Fibroblast of skin of left biceps (primary cell): ENCODE measurements at places on chromosomes 3 and 15.

DNA sequence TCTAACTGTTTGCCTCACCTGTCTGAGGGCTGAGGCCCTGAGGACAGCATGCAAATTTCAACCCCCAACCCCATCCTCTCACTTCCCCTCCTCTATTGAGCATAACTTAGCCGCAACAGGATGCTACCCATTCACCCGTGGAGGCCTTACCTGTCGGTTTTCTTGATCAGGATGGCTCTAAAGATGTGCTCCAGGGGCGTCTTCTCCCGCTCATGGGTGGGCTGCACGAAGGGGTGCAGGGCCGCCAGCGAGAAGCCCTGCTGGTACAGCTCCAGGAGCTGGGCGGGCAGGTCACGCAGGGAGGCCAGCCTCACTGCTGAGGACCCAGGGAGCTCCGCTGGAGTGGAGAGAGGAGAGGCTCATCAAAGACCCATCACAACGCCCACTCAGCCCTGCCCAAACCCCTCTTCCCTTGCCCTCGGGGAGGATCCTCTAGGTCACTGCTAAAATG lies 79.8 kb downstream of the RFTN1 start:
- DNase-seq = no peak

DNA sequence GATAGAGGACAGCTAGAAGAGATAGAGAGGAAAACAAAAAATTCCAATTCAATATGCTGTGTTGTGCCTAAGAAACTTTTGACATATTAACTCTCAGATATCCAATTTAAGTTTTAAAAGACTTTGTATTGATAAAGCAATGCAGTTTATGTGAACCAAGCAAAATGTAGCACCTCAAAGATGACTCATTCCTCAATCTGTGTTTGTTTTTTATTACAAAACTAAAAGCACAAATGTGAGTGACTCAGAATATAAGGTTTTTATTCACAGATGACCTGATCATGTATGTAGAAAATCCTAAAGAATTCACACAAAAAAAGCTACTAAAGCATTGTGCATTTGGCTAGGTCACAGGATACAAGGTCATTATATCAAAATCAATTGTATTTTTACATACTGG lies 11.1 kb downstream of the HCLS1 start:
- no peak for DNase-seq

GRCh38 chr15:38647683-38648082 lies 83.1 kb upstream of the RASGRP1 start:
- no peak for DNase-seq

DNA sequence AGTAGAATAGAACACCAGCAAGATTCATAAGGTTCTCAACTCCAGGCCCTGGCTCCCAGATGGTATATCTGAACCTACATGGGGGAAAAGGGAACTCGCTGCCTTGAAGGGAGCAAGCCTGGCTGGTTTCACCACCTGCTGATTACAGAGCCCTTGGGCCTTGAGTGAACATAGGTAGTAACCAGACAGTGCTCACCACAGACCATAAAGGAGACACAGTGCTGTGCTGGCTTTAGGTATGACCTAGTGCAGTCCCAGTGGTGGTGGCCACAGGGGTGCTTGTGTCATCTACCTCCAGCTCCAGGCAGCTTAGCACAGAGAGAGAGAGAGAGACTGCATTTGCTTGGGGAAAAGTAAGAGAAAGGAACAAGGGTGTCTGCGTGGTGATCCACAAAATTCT lies 409.8 kb downstream of the FGF12 start:
- DNase-seq = no peak

DNA sequence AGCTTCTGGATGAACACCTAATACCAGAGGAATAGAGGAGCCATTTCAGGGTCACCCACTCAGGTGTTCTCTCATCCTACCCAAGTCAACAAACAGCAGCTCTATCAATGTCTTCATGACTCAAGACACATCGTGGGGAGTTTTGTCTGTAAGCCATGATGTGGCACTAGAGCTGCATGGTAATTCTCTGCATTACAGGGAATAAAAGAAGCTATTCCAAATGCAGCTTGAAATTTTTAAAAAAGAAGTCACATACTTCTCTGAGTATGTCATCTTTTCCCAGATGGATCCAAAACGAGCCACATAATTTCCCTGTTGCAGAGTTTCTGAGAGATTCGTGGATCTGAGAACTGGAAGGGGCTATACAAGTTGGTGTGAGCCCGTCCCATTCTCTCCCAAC lies 6.1 kb upstream of the THSD4 start:
- peak; percentile 57 for DNase-seq

GRCh38 chr3:53109190-53109589 lies 21.0 kb downstream of the RFT1 start:
- DNase-seq = no peak

DNA sequence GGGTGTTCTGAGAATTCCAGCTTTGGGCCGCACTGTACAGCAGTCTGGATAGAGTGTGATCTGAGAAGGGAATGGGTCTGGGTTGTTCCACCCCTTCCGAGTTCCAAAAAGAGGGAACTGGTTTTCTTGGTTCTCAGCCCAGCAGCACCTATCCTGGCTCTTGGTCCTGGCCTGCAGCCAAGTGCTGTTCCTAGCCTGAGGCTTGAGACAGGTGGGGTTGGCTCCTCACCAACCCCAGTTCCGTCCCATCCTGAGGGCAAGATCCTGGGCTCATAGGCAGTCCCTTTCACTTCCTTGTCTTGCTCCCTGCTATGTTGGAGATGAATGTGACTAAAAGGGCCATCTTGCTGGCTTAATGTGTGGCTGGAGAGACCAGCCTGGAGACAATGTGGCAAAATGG lies 15.2 kb downstream of the IVD start:
- no peak for DNase-seq

GRCh38 chr3:197019535-197019934 lies 10.1 kb downstream of the MELTF start:
- DNase-seq = no peak
